ENCODE measurements at places on chromosomes 1 and 21.

GRCh38 chr21:30882866-30883597, 1.7 kb upstream of the KRTAP11-1 start:
- no peak for DNase-seq

DNA sequence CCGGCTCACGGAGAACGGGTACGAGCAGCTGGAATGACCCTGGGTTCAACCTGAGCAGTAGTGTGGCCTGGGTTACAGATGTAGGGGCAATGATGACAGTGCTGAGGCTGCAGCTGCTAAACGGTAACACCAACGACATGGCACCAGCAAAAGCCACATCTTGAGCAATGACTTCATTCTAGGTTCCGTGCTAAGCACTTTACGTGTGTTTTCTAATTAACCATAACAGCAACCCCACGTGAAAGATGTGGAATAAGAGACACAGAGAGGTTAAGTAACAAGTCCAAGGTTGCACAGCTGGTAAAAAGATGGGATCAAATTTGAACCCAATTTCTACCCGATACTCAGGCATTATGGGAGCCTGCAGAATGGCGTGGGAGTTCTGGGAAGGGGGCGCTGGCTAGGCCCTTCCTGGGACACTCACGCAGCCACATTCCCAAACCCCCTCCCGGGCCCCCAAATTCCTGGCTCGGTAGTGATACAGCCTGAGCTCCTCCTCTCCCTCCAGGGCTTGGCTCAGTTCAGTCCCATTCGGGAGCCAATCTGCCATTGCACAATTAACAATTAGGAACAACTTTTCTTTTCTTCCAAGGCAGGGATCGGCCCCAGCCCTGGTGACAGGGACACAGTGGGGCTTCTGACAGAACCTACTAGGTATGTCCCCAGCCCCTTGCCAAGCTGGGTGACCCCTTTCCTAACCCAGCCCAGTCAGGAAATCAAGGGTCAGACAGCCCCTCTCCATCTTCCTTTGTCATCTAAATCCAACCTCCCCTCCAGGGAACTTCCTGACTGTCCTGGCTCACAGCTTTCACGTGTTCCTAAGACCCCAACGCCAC, 23.8 kb upstream of the ECE1 start:
- DNase-seq = no peak

DNA sequence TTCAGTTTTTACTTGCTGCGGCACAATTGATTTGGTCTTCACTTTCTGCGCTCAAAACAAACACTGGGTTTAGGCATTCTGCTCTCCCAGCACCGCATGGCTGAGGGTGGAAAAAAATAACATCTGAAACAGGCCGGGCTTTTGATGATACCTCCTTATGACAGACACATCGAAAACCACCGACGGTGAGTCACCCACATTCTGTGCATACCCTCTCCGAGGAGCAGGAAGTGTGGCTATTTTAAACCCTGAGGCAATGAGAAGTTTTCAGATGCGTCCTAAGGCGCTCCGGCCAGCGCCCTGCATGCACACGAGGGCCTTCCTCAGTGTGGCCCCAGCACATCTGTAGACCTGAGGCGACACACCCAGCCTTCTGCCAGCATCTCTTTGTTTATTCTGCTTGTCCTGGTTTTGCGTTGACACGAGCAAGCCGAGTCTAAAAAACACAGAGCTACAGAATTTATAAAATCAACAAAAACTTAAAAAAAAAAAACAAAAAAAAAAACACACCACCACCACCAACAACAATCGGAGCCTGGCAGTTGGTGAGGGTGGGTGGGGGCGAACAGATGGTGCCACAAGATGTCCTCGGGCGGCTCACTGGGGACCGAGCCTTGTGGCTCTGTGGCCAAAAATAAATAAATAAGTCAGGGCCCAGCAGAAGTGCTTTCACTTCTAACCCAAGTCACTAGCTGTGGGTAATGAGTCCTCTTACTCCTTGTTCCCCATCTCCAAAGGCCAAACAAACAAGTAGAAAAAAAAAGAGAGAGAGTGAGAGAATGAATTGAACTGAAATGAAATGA, 162.6 kb upstream of the IRF2BP2 start:
- no peak for DNase-seq

GRCh38 chr21:22609802-22610201, 1611.6 kb downstream of the NCAM2 start:
- DNase-seq = no peak

- no peak for DNase-seq
These were observed 3.1 kb upstream of the CDC14A start for GRCh38 chr1:100349246-100349645.

GRCh38 chr1:82829527-82829926, 1028.8 kb downstream of the ADGRL2 start:
- DNase-seq = no peak

DNA sequence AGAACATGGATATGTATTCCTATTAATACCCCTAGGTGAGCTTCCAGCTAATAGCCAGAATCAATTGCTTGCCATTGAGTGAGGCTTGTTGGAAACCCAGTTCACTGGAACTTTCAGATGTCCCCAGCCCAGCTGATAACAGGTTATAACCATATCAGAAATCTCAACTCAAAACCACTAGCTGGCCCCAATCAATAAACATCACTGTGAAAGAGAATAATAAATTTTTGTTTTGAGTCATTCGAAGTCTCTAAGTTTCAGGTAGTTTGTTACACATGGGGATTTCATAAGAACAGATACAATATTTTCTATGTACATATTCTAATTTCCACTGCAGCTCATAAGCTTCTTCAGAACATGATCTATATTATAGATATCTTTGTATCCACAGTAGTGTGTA, 162.9 kb upstream of the SNX7 start:
- DNase-seq = no peak

DNA sequence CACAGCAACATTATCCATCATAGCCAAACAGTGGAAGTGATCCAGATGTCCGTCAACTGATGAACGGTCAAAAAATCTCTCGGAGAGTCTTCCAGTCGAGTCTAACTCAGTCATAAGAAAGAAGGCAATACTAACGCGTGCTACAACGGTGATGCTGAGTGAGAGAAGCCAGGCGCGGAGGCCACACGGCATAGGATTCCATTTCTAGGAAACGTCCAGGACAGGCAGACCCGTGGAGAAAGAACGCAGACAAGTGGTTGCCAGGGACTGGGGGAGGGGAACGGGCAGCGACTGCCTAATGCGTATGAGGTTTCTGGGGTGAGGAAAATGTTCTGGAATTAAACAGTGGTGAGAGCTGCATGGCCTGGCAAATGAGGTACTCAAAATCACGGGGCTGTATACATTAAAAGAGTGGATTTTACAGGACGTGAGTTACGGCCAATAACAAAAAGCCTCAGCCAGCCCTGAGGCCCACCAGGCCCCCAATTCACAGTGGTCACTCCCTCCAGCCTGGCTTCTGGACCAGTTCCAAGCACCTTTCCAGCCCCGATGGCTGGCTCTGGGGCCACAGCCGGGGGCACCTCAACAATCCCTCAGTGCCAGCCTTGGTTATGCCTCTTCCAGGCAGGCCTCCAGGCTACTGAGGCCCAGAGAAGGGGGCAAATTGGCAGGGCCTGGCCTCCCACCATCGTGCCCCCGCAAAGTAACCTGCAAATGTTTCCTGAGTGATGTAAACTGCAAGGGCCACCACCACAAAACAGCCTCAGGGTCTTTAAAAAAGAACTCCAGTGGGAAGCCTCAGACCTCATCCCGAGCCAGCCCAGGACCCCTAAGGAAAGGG, 3.4 kb downstream of the WNT9A start:
- DNase-seq = no peak

- DNase-seq = no peak
These were observed 4.1 kb upstream of the ACOT11 start for GRCh38 chr1:54543729-54544496.

DNA sequence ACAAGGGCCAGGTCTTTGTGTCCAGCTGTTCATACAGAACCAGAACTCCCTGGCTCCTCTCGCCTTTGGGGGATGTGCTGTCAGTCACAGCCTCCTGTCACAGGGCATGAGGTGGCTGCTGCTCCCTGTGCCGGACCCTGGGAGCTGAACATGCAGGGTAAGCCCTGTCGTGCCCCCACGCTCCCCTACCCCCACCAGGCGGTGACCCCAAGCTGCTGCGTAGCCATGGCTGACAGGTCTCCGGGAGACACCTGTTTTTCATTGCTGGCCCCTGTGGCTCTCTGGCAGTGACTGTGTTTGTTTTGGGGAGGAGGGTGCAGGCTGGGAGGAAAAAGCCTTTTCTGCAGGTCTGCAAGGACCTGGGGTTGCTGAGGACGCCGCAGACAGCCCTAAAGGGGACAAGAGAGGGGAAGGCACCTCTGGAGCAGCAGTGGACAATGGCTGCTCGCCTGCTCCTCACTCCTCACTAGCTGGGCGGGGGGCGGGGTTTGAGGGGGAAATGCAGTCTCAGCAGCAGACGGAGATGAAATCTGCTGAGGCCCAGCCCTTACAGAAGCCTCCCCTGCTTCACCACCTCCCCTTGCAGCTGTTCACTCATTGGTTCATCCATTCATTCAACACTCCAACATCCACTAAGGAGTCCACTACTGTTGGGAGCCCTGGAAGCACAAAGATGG, 81.4 kb downstream of the TRABD2B start:
- peak; percentile 66 for DNase-seq

GRCh38 chr1:25832336-25833037, 12.7 kb downstream of the MTFR1L start:
- DNase-seq = no peak

DNA sequence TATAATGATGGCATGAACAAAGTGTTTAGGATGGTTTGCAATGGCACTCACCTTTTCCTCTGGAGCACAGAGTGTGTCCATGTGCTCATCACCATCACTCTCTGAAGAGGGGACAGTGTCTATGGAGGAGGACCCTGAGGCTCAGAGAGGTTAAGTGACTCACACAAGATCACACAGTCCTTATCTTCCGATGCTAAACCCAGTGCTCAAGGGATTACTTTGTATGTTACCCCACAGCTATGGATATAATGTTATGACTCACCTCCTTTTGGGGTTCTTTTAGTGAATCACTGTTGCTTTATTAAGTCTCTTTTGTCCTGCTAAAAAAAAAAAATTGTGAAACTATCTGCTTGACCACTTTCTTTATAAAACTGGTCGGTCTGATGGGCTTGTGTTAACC, 67.6 kb downstream of the TENT5C start:
- DNase-seq = no peak

GRCh38 chr1:27527223-27527889, 37.4 kb upstream of the WASF2 start:
- DNase-seq = peak; percentile 98

DNA sequence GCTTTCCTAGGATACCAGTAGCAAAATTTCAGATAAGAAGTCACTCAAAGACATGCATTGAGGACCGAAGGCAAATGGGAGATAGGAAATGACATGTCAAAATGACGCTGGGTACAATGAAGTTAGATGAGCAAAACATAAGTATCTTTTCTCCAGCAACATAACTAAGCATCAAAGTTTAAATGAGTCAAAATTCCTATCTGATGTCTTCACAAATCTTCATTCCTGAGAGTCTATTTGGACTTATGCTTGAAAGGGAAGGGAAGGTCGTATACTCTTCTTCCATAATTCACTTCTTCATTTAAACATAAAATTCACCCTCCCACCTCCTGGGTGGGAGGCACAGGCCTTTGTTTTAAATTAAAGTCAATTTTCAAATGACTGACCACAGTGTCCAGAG, 4.1 kb upstream of the TMEM81 start:
- no peak for DNase-seq

DNA sequence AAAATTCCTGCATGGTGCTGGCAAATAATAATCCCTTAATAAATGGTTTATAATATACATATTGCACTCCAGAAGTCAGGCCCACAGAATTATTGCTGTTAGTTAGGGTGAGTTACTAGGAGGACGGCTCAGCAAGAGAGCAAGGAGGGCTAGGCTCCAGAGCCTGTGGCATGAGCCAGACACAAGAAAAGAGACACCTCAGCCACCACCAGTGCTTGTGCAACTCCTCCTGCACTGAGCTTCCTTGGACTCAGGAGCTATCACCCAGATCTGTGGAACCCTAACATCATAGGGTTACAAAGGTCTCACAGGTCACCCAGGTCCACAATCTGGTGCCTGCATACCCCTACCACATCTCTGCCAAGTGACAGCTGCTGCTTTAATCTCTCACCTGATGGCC, 12.8 kb upstream of the LRRC8D start:
- DNase-seq = no peak

DNA sequence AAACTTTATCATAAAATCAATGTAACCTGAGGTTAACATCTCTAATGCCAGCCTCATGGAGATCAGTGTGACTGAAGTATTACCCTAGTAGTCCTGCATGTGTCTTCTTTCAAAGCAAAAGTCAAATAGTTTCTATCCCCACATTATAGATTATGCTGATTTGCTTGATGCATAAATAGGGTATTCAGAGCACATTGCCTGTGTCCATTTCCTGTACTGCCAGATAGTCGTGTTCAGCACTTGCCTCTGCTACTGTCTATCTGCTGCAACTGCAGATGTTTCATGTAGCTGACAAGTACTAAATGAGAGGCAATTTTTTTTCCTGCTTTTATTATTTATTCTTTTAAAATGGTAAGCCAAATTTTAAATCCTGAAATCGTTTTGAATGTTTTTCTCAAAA, 348.7 kb downstream of the CHRM3 start:
- DNase-seq = no peak

DNA sequence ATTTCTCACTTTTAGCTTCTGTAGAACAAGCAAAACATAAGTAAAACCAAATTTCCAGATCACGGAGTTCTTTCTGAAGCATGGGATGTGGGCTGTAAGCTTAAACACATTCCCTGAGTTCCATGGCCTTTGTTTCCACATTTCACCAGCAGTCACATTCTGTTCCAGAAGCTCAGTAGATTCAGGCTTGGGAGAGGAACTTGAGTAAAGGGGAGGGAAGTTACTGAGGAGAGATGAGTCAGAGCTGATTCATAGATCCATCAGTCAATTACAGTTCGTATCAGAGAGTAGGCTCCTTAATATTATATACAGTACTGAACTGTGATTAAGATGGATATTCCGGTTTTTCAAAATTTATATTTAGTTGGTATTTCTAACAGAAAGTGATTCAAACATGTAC, 614.3 kb downstream of the NCAM2 start:
- no peak for DNase-seq

DNA sequence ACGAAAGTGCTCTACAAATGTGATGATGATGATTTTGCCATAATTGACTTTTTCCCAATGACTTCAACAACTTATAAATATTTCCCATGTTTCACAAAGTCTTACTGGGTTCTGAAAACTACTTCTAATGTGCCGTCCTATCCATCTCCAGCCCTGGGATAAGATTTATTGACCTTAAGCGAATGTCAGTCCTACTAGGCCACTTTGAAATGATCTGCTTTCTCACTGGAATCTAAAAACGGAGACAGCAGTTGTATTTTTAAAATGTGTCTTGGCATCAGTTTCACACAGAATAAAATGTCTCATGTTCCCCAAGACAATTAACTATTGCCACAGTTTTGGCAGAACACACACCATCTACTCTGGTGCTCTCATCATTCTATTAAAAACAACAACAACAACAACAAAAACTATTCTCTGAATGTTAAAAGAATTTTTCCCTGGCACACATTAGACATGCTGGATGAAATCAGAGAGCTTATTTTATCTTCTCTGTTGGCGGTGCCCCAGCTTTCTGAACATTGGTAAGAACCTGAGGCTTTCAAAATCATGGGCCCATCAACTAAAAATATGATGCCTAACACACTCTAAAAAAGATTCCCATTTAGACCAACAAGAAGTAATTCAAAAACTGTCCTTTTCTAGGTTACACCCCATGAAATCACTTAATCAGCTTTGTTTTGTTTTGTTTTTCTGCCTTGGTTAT, 23.1 kb upstream of the DNASE2B start:
- no peak for DNase-seq

Measured in NCI-H1092 treated with DMSO at 0.1 percent for 48 hours (cell line).